Inflammatory macrophage treated with lipopolysaccharide for 4 hours (primary cell): ENCODE measurements at places on chromosomes 12 and 14.

DNA sequence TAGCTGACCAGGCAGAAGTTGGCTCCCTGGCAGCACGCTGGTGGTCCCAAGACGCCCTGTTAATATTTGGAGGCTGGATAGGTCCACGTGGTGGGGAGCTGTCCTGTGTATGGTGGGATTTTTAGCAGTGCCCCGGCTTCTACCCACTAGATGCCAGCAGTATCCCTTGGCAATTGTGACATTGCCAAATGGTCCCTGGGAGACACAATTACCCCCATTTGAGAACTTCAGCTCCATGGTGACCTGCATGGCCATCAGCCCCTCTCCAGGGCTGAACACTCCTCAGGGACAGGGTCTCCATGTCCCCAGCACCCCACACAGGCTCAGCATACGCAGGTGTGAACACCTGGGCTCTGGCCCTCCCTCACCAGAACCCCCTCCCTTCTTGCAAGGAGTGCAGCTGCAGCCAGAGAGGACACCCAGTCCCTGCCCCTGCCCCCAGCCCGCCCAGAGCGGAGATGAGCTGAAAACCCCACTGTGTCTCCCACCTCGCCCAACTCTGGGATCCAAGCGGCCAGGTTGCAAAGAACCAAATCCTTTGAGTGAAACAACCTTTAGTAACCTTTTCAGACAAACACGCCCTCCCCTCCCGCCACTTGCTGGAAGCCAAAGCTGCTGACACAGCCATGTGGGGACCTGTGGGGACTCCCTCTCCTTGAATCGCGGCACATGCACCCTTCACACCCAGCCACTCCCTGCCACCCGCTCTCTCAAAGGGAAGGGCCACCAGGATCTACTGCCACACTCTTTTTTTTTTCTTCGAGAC is 120.4 kb downstream of the CALM1 start:
- no peak for DNase-seq

DNA sequence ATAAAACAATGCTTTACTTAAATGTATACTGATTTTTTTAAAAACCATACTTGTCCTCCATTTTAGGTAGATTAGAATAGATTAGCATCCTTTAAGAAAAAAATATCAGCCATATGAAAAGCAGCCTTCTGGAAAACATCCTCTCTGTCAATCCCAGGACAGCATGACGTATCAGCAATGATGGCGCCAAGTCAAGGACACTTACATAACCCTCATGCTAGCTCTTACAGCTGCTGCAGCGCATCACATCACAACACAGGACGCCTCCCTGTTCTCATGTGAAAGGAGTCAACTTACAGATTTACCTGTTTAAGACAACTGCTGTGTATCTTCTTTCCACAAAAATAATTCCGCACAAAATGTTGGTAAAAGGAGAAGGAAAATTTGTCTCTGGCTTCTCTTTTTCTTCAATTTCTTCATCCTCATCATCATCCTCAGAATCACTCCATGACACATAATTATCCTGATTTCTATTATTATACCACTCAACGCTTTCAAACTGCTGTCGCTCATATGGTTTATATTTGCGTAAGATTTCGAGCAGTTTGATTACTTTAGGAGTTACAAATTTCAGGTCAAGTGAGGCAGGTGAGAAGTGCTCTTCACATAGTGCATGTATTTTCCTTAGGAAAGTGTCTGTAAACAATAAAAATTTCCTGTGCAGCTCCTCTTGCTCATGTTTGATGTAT is 33.3 kb downstream of the DICER1 start:
- DNase-seq = no peak

DNA sequence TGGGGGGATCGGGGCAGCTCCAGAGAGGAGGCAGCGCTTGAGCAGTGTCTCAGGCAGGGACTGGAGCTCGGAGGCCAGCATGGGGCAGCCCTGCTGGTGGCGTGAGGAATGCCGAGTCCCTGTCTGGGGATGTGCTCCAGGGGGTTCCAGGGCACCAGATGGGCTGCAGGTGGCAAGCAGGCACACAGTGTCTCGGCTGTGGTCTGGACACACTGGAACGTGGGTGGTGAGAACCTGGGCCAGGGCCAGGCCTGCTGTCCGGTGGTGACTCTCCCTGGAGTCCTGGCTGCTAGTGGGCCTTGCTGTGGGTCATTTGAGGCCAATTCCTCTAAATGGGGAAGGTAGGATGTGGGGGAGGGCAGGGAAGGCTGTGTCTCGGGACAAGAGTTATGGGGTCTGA is 199.4 kb upstream of the RTL1 start:
- no peak for DNase-seq

DNA sequence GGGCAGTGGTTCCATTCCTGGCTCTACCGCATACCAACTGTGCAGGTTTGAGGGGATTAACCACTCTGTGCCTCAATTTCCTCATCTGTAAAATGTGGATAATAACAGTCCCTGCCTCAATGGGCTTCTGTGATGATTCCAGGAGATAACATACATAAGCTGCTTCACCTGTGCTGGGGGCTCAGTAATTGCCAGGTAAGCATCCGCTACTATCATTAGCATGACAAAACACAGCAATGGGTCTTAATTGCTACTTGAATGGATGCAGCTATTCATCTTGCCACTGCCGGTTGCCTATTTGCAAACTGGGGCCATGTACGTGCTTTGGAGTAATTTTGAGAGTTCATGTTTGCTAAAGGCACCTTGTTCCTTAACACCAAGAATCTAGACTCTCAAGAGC is 132.6 kb downstream of the TMEM132D start:
- DNase-seq = no peak

- DNase-seq = peak; percentile 62
These were observed 3.1 kb upstream of the LMNTD1 start for GRCh38 chr12:25556153-25556552.

GRCh38 chr12:11577658-11578260 is 71.7 kb upstream of the ETV6 start:
- no peak for DNase-seq

DNA sequence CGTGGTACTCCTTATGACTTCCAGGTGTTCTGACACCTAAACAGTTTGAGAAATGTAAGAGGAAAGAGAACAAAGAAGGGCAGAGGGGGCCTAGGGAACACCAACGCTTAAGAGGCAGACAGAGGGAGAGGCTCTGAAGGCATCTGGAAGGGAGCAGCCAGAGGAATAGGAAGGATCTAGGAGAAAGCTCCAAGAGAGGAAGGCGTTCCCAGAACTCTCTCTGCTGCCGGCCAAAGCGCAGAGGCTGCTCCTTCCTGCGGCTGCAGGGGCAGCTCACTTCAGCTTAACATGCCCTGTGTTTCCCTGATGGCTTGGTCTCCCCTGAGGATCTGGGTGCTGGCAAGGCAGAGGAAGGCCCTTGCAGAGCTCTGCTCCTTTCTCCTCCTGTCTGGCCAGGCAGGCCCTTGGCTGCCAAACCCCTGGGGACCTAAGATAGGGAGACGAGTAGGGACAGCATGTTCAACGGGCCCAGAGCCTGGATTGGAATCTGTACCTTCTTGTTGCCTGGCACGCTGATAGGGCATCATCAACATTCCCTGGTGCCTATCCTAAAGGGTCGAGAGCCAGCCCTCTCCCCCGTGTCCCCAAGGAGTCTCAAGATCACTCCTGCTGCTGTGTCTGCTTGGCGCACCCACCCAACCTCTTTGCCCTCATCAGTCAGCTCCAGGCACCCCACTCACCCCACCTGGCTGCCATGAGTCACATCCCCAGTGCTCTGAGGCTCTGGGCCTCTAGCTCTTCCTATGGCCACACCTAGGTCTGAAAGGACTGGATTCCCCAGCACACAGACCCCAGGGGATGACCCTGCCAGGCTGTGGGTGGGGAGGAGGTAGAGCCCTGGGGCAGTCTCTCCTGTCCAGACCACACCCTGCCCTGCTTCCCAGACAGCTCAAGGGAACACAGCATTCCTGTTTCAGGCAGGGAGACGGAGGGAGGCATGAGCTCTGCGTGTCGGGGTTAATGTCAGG is 45.6 kb downstream of the LTBP2 start:
- DNase-seq = no peak

DNA sequence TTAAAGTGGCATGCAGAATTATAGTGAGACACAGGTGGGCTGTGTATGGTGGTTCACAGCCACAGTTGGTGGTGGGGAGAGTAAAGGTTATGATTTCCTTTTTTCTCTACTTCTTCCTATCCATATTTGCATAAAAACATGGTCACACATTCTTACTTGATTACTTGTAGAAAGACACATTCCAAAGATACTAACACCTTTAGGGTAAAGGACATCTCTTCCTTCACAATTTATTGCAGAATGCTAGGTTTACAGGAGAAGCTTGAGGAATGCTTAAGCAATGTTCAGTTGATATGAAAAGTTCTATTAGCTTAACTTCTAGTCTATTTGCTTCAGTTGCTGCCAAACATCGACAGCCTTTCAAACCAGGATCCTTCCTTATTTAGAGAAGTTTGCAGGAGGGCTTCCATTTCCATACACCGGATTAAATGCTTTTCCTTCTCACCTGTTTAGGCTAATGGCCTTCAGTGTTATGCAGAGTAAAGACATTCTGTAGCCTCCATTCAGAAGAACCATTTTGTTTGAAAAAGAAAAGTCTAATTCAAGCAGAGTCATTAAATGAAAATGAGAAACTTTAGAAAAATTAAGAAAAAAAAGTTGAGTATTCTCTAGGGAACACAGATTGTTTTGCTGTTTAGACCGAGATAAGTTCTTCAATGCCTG is 2.6 kb upstream of the PHC1 start:
- DNase-seq = no peak

DNA sequence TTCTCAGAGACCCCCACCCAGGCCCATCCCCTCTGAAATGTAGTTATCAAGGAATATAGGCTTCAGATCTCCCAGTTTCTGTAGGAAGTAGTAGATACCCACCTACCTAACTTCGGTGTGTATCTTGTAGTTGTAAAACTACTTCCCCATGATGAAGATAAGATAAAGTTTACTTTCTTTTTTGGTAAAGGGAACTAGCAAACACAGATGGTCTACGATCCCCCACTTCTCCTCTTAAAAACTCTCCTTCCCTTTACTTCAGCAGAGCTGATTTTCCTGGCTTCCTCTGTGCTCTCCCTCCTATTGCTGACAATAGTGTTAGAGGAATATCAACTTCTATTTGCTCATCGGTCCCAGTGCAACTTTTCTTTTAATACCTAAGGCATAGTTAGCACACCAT is 395.2 kb downstream of the RPL10L start:
- no peak for DNase-seq

DNA sequence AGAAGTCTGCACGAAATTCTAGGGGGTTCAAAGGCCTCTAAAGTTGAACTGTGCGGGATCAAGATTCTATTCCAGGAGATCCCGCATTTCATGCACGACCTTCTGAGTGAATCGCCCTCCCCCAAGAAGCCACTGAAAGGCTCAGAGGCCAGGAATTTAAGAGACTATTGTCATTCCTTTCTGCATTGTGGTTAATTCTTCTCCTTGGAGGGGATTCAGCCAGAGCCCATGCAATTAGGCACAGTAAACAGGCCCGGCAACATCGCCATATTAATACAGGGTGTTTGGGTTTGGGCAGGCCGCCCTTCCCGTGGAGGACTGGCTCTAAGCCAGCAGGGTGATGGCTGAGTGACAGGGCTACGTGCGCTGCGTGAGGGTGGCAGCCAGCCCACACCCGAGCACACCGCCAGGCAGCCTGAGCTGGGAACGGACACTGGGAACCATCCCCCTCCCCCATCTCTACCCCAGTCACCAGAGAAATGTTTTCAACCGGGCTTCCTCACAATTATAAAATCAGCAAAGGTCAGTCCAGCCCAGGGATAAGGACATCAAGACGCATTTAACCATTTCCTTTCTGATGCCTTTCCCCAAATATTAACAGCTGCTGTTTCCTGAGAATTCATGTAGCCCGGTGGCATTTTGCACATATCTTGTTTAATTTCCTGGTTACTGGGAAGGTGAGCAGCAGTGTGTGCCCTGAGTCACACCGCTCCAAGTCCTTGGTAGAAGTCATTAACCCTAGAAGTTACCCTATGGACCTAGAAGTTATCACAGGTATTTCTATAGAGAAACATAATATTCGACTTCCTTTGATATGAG is 12.5 kb downstream of the EGLN3 start:
- no peak for DNase-seq

- DNase-seq = no peak
These were observed 3.6 kb downstream of the FNTB start for GRCh38 chr14:64990296-64990695.

GRCh38 chr14:101129521-101130167 is 226.1 kb upstream of the RTL1 start:
- no peak for DNase-seq

DNA sequence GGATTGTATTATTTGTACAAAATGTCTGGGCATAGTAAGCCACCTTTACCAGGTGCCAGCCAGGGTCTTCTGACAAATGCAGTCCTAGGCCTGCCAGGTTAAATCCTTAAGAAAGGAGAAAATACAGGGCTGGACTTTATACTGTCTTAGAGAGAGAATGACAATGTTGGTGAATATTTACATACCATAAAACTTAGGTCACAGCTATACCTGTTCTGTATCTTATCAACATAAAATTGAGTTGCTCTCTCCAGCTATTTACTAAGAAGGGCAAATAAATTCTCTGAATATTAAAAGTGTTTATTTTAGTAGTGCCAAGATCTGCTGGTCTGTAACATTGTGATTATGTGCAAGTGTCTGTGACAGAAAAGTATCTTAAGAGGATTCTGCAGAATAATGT is 971.1 kb downstream of the AACS start:
- DNase-seq = no peak

DNA sequence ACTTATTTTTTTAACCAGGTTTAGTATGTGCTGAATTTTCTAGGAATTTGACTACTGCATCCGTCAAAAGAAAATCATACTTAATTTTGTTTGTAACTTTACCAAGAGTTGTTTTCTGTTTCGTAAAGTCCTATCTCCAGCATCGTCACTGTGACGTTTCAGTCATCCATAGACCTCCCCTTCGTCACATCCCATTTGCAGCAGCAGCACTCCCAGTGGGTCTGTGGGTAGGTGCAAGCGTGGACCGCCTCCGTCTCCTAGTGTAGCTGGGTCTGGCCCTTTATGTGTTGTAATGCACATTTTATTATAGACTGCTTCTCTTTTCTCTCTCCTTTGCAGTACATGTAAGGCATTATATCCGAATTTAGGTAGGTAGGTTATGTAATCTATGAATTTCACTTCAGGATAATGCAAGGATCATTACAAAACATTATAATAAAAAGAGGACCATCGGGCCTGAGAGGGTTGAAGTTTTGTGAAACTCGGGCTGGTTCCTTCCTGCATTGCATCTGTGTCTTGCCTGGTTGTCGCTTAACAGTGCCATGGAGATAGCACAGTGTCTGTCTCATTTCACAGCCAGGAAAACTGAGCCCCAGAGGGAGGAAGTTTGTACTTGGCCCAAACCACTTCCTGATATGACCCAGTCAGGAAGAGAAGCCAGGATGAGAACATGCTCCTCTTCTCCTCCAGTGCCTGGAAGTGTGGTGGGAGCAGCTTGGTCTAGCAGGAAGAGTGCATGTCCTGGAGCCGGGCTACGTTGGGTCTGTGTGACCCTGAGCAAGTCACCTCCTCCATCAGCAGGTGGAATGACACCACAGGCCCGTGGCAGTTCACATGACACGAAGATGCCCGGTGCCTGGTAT is 41.3 kb downstream of the EVL start:
- peak; percentile 89 for DNase-seq
